ENCODE measurements at places on chromosomes 1 and 21.

DNA sequence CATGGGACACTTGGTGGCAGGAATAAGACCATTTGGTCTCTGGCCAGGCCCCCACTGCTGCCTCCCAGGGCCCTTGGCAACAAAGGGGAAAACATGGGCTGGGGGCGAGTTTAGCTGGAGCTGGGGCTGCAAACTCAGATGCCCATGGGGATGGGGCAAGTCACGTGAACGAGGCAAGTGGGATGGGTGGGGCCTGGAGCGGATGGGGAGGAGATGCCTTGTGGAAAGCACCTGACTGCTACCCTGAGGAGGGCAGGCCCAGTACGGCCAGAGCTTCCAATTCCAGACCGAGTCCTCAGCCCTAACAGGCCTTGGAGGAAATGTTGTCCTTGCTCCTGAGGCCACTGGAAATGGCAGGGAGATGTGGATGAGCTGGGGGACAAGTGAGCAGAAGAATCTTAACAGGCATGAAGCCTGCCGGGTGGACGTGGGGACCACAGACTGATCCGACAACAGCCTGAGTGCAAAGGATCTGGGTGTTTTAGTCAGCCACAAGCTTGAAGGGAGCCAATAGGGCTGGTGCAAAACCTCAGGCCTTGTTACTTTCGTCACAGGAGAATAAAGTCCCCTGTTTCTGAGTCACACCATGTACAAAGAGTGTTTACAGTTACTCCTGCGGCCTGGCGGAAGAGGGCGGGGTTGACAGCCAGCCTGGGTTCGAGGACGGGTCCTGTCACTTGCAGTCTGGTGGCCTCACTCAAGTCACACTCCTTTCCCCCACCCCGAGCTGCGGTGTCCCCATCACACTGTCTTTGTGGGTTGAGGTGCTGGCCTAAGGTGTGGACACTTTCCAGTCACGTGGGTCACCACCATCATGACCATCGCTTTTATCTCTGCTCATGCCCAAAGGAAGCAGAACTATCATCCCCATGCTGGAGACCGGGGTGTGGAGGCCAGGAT lies 19.1 kb downstream of the RUNX3 start:
- DNase-seq = peak; percentile 29

GRCh38 chr1:222600281-222600680 lies 10.5 kb upstream of the TAF1A start:
- DNase-seq = no peak

DNA sequence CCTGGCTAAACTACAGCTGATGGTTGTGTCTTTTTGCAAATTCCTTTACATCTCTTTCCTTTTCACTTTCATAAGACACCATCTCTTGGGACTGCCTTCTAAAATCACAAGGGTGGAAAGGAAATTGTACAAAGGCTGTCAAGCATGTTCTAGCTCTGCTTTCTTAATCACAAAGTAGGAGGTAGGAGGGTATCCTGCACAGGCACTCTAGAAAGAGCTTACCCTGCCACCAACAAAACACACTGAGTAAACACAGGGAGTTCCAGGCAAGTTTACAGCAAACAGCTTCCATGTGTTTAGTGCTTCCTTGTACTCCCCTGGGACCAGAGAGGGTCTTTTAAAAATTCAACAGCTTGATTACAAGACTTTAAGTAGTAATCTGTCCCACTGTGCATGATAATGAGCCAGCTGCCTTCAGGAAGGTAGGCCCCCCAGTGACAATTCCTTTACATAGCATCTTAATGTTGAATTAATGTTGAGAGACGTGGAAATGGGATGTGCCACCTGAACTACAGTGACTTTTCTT lies 2.4 kb downstream of the PLPP3 start:
- no peak for DNase-seq

GRCh38 chr1:27360159-27361043 lies 6.4 kb downstream of the MAP3K6 start:
- no peak for DNase-seq

DNA sequence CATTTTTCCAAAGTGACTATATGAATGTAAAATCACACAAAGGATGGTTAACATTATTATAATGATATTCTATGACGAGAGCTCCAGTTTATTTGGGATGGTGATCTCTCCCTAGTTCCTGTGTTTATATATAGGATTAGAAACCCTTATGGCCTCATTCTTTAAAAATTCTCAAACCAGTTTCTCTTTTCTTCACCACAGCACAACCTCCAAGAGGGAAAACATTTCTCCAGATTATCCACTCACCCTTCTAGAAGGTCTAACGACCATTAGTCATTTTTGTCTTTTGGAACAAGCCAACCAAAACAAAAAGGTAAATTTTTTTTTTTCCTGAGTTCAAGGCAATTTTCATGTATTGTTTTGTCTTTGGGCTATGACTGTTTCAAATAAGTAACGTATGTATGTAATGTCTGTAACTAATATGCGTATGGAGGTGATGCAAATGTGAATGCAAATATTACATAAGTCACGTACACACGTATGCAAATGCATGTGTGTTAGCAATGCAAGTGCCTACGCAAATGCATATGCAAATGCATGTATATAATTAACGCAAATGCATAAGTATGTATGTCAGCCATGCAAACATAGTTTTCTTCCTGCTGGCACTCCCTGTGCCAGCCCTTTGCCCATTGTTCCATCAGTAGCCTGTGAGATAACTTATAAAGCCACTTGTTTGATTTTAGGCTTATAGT lies 72.5 kb upstream of the MORC3 start:
- no peak for DNase-seq

DNA sequence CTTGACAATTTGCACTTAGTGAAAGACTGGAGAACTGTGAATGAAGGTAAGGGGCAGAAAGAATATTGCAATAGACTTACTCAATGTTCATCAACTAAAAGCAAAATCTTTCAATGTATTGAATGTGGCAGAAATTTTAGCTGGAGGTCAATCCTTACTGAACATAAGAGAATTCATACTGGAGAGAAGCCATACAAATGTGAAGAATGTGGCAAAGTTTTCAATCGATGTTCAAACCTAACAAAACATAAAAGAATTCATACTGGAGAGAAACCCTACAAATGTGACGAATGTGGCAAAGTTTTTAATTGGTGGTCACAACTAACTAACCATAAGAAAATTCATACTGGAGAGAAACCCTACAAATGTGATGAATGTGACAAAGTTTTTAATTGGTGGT lies 80.7 kb downstream of the JMJD4 start:
- peak; percentile 3 for DNase-seq

- DNase-seq = no peak
Measured at GRCh38 chr1:78436961-78437360, 53.8 kb upstream of the PTGFR start.

GRCh38 chr1:154295408-154296235 lies 23.2 kb downstream of the HAX1 start:
- DNase-seq = no peak

DNA sequence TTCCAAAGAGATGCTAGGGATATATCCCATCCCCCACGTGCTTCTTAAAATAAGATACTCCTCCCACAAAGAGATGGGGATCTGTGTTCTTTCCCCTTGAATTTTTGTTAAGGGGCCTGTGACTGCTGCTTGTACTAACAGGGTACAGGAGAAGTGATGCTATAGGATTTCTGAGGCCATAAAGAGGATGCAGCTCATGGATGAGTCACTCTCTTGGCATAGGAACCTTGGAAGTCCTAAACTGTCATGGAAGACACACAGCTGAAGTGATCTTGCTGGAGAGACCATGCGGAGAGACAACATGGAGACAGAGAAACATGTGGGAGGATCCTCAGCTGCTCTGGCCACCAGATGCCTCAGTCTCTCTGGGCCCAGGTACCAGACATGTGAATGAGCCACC lies 157.2 kb downstream of the S1PR1 start:
- DNase-seq = no peak

DNA sequence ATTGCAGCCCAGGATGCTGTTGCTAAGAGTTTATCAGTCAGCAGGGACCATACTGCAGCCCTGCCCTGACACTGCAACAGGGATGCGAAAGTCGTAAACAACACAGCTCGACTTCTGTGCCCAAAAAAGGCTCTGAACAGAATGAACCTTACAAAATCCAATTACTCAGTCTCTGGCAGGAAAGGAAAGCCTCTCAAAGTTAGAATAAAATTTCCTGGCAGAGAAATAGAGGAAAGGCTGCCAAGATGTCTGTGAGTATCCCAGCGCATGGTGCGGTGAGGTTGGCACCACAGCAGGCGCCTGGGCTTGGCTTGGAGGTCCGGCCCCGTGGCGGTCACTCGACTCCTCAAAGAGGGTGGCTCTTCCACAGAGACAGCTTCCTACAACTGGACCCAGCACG lies 185.8 kb downstream of the PCP4 start:
- DNase-seq = no peak

DNA sequence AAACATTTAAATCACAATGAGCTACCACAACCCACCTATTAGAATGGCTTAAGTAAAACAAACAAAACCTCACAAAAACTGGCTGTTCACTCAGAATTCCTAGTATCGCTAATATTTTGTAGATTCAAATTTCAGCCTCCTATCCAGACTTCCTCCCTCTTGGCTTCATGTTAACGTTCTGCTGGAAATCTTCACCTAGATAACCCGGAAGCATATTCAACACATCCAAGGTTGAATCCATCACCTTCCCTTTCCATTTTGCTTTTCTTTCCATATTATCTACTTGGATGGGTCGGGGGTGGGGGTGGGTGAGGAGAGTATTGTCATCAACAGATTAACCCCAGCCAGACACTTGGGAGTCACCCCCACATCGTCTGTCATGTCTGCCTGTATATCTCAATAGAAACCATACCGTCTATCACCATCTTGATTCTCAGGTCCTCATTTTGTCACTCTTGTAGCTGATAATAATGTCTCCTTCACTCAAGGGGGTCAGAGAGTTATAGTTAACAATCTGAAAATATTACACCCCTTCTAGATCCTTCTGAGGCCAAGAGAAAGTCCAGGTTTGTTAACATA lies 1.7 kb upstream of the DPH5 start:
- no peak for DNase-seq

- no peak for DNase-seq
Measured at GRCh38 chr21:39461419-39461818, 9.6 kb downstream of the SH3BGR start.

DNA sequence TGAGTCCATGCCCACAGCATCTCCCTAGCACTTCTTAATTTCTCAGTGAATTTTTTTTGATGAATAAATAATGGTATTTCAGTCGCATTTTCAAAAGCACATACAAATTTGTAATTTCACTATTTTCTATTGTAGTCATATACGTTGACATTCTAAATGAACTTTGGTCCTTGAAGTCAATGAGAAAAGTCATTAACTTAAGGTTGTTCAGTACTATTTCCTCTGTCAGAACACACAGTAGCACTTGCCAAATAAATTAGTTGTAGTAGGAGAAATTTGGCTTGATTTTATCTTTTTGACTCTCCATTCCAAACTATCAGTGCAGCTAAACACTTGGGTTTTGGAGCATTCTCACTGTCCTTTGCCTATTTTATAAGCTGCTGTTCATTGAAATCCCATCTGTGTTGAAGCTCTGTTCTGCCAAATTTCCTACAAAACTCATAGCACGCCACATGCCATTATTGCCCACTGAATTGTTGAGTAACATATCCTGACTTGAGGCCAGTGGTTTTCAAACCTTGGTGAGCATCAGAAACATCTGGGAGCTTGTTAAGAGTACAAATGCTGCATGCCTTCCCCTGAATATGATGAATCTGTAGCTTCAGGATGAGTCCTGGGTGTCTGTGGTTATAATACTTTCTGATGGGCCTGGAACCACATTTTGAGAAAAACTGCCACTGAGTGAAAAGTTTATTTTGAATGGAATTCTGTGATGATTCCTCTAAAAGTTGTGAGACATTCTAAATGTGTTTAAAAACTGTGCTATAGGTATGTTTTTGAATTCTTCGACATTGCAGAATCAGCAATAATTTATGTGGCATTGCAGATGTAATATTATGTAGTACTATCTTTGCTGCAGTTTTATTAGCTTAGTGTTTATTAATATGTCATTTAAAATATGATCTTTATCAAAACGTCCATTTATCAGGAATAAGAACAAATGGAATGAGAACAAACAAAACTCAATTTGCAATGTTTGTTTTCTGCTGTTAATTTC lies 78.9 kb downstream of the DNM3 start:
- DNase-seq = no peak

DNA sequence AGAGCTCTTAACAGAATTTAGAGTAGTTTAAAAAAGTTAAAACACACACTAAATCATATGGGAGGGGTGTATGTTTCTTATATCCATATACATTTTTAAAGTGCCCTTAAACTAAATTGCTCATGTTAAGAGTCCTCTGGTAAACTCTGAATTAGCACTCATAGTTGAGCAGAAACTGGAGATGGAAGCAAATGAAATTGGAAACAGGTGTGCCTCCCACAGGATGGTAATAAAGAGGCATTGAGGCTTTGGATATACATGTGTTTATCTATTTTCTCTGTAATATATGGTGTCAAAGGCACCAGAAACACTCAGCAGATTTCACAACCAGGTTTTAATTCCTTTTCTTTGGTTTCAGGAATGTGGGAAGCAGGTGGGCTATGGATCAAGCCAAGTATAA lies 188.6 kb downstream of the HS2ST1 start:
- DNase-seq = no peak

DNA sequence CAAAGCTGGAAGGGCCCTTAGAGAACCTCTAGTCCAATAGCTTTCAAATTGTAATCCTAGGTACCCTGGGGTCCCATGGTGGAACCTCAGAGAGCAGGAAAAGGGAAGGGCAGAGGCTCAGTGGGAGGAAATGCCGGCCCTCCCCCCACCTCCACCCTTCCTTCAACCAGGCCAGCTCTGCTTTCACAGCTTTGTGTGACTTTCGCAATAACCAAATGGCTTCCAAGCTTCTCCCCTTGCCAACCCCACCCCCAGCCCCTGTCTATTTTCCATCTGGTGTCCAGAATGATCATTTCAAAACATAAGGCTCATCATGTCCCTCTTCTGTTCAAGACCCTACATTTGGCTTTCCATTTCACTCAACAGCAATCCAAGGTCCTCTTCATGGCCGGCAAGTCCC lies 74.4 kb downstream of the CD58 start:
- DNase-seq = peak; percentile 45

DNA sequence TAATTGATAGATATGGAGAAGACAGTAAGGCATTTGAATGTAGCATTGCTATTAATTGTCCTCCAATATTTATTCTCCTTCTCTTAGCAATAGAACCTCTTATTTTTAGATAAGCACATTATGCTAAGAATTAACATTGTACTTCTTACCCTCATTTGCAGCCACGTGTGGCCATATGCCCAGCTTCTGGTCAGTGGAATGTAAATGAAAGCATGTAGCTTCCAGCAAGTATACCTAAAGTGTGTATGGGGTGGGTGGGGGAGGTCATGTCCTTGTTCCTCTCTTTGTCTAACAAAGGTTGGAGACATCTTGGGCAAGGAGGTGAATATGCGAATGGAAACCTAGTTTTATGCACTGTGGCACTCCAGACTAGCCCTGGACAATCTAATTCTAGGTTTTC lies 133.6 kb upstream of the HMCN1 start:
- DNase-seq = no peak
